Left colon (tissue), 2 donors: ENCODE measurements at places on chromosomes 5 and 9. TPM values are rescaled to one million over a fixed set of nuclear protein-coding genes. Genes with fewer than 3 reads are reported as not detected.

Gene SOHLH1
- total RNA-seq, result not detected

Gene CARTPT
- 0.39 TPM for total RNA-seq

Gene ACOT12
- total RNA-seq, result not detected

Gene NME5
- total RNA-seq, result 0.75 TPM

Gene FST
- 1.3 TPM for total RNA-seq

Gene SMC2
- 8.9 TPM for total RNA-seq

Gene MRPS2
- 25.4 TPM for total RNA-seq

Gene PCDHB11
- 1.4 TPM for total RNA-seq

Gene FOXD4L5
- 0.24 TPM for total RNA-seq

Gene MLANA
- not detected for total RNA-seq

Gene FBP1
- 53.4 TPM for total RNA-seq

Gene CCNI2
- 13.4 TPM for total RNA-seq

Gene HTR4
- total RNA-seq, result 12.2 TPM

Gene TRIM36
- total RNA-seq, result 39.8 TPM

Gene OSMR
- total RNA-seq, result 6.9 TPM

Gene SREK1IP1
- 25.2 TPM for total RNA-seq

Gene WNT8A
- not detected for total RNA-seq

Gene IFNA1
- total RNA-seq, result not detected

Gene PRDM9
- not detected for total RNA-seq

Gene LOX
- 7.5 TPM for total RNA-seq

Gene FAM200C
- total RNA-seq, result 1.8 TPM

Gene SPRY4
- total RNA-seq, result 9.7 TPM

Gene FOXD1
- 0.20 TPM for total RNA-seq

Gene MSX2
- total RNA-seq, result 0.81 TPM

Gene GOLM1
- 324 TPM for total RNA-seq

Gene GFRA3
- total RNA-seq, result 0.82 TPM

Gene SEMA6A
- total RNA-seq, result 100 TPM

Gene CCL27
- total RNA-seq, result not detected

Gene PLPP7
- total RNA-seq, result 0.43 TPM

Gene SLC28A3
- total RNA-seq, result 1.5 TPM

Gene RICTOR
- total RNA-seq, result 22.6 TPM

Gene SLC46A2
- not detected for total RNA-seq

Gene SIT1
- 1.4 TPM for total RNA-seq

Gene DIPK1B
- 2.1 TPM for total RNA-seq

Gene BTNL3
- total RNA-seq, result 130 TPM

Gene PTGDS
- 36.9 TPM for total RNA-seq

Gene IFNB1
- total RNA-seq, result not detected

Gene CCDC112
- total RNA-seq, result 8.4 TPM

Gene ARRDC3
- 14.5 TPM for total RNA-seq

Gene THBS4
- 0.79 TPM for total RNA-seq

Gene GABRB2
- 2.0 TPM for total RNA-seq

Gene PRR16
- 2.4 TPM for total RNA-seq

Gene IL13
- not detected for total RNA-seq

Gene SNCAIP
- total RNA-seq, result 1.1 TPM

Gene SYK
- total RNA-seq, result 45.1 TPM

Gene LRRC26
- total RNA-seq, result 70.0 TPM

Gene UGT3A1
- total RNA-seq, result not detected

Gene CERCAM
- 9.2 TPM for total RNA-seq

Gene FOXD4L3
- total RNA-seq, result not detected

Gene RNF208
- total RNA-seq, result 9.7 TPM

Gene CDH12
- total RNA-seq, result not detected
